ENCODE measurements at places on chromosomes 1 and 21.

GRCh38 chr21:35559829-35560225 lies 500.5 kb downstream of the SETD4 start:
- DNase-seq = no peak

- DNase-seq = no peak
These were observed 104.8 kb upstream of the ATP1A1 start for GRCh38 chr1:116268211-116268610.

GRCh38 chr1:42998386-42998785 lies 39.7 kb upstream of the SLC2A1 start:
- DNase-seq = no peak

GRCh38 chr1:11031624-11032262 lies 15.3 kb downstream of the MASP2 start:
- no peak for DNase-seq

DNA sequence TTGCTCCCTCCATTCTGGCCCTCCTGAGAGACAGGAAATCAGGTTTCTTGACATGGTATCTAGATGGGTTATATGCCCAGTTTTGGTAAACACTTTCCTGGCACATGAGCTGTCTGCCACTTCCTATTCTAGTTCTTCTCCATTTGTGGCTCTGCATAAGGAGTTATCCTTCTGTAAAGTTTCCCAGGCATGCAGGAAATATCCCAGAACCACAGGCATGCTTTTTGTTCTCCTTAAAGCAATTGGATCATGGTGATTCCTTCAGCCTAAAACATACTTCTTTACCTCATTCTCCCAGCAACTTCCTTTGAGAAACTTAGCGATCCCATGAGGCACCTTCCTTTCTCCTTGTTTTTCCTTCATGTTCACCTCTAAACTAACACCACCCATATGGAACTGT lies 199.8 kb downstream of the CRB1 start:
- no peak for DNase-seq

DNA sequence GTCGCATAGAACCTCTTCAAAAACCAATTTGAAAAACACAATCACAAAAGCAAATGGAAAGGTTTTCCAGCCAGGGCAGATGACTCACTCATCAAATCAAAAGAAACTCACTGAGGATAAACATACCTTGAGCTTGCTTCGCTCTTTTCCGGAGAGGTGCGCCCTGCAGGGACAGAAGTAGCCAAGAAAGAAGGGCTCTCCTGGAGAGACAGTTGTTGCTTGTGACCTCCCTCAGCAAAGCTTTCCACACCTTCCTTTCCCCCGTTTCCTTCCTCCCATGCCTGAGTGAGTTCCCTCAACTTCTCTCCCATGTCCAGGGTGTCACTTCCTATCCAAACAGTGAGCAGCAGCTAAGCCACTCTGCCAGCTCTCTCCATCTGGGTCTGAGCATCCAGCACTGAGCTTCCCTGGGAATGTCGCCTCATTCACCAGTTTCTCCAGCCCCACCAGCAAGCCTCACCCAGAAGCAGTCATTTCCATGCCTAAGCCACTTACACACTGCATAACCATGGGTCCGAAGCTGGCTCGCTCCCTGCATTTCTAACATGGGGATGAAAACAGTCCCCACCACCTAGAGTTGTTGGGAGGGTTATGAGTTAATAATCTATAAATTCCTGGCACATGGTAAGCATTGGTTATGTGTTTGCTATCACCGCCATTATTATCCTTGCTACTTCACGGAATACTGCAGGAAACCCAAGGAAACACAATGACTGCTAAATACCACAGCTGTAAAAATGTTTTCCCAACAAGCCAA lies 75.0 kb downstream of the PTPN14 start:
- DNase-seq = no peak

- no peak for DNase-seq
These were observed 54.3 kb upstream of the RAB3GAP2 start for GRCh38 chr1:220326578-220326977.

GRCh38 chr1:165364568-165365133 lies 8.1 kb upstream of the LMX1A start:
- DNase-seq = no peak

DNA sequence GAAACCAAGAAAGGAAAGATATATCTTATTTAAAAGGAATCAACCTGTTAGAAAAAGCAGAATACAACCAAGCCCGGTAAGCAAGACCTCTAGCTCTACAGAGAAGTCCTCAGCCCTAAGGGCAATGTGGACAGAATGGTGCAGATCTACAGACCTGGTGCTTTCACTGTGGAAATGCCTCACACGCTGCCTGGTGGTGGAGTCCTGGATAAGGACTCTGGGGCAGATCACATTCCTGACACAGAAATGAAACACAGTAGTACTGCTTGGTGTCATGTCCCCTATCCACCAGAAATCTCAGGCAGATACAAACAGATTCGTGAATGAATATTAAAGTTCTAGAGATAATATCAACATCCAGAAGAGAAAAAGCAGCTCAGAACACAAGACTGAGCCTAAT lies 6.8 kb downstream of the CNN3 start:
- DNase-seq = no peak

DNA sequence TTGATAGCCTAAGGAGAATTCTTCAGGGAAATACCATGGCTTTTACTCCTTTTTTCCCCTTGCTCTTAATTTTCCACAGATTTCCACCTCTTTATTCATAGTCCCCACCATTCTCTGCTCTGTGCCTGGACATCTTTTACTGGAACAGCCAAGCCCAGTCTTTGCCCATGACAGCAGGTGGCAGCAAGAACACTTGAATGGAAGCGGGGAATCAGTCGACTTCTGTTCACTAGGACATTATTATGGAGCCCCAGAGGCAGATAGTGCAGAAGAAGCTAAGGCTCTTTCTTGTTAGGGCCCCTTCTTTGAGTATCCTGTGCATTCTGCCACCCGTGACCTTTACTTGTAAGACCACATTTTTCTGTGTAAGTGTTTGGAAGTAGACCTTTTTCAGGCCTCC lies 6.3 kb downstream of the OR14I1 start:
- DNase-seq = no peak

DNA sequence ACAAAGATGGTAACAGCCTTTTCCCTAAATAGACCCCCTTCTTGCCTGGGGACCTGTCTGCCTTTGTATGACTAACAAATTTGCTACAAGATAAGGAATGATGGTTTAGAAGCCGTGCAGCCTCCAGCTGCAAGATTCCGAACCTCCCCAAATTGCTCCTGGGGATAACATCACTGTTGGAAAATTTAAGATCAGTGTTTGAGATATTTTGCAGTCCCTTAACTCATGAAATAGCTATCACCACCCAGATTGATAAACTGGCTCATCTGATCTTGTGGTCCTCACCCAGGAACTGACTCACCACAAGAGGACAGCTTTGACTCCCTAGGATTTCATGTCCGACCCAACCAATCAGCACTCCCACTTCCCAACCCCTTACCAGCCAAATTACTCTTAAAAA lies 254.7 kb downstream of the USH2A start:
- no peak for DNase-seq

DNA sequence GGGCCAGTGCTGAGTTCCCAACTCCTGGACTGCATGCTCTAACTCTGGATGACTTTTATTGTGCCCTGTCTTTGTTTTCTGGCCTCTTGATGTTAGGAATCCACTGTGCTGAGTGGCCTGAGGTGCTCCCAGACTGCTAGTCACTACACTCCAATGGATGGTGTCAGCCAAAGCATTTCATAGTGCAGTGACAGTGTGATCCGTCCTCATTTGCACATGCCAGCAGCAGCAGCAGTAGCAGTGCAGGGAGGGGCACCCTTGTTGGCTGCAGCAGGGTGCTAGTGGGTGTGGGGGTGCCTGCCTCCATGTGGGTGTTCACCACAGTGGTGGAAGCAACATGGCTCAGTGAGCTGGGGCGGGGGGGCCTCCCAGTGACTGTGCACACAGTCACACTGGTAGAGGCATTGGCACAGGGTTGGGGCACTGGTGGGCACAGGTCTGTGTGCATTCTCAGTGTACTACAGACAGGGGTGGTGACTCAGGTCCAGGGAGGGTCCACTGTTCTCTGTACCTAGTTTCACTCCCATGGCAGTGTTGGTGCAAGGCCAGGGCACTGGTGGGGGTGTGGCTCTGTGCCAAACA lies 214.0 kb downstream of the ZC3H11B start:
- no peak for DNase-seq

DNA sequence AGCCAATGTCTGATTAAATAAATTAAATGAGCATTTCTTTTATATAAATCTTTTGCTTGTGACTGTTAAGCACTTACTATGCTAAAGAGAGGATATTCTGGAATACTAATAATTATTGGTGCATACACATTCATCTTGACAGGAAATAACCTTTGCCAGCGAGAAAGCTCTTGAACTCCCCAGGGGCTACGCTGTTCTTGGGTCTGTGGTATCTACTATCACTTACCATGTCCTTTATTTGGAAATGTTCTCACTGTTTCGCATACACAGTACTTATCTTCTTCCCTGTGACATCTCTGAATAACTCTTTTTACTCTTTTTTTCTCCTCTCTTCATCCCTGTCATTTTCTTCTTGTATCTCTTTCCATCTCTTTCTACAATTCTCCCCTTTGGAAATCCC lies 178.7 kb downstream of the GABPA start:
- no peak for DNase-seq

DNA sequence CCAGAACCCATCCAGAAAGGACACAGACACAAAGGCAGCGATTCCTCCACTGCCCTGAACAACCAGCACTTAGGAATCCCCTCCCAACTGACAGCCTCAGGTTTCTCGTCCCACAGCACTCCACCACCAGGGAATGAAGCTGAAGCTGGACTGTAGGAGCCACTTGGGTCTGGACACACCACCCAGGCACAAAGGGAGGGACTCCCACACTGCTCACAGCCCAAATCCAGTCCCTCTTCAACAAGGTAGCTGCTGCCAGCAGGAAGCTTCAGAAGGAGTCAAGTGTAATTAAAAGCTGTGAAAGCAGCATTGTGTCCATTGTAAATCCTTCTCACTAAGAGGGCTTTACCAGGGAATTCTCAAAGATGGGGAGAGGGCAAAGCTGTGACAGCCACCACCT lies 29.0 kb downstream of the LMX1A start:
- no peak for DNase-seq

GRCh38 chr1:164756741-164757140 lies 197.8 kb downstream of the PBX1 start:
- DNase-seq = no peak

DNA sequence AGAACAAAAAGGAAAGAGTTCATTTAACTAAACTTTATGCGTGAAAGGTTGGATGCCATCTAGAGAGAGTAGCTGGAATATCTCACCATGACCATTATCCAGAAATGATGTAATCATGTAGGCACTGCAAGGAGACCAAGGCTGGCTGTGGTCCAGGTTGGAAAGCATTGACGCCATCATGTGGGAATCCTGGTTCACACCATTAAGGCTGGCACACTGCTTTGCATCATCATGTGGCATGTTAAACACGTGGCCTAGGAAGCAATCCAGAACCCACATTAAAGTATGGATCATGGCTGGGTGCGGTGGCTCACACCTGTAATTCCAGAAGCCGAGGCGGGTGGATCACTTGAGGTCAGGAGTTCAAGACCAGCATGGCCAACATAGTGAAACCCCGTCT lies 4.3 kb downstream of the ADAMTS1 start:
- DNase-seq = peak; percentile 78

DNA sequence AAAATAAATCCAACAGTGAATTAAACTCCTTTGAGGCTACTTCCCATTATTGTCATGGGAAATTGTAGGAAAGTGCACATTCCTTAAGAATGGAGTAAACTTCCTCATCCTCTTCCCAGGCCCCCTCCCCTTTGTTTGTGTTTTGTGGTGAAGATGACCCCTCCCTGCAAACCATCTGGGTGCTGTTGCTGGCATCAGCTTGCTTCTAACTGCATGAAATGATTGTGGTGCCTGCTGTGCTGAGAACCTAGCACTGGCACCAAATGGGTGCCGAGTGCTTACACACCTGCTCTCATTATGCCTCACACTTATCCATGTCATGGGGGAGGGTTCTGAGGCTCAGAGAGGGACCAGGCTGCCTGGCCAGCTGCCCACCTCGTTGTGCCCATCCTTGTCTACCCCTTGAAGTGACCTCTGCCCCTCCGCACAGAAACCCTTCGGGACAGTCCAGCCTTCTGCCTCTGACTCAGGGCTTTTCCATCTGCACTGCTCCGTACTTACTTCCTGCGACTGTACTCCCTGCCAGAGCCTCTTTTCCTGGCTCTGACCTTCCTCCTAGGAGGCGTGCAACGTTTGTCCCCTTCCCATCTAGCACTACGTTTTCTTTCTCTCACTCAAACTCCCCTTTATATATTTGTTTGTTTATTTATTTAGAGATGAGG lies 30.6 kb downstream of the CAPN2 start:
- no peak for DNase-seq

DNA sequence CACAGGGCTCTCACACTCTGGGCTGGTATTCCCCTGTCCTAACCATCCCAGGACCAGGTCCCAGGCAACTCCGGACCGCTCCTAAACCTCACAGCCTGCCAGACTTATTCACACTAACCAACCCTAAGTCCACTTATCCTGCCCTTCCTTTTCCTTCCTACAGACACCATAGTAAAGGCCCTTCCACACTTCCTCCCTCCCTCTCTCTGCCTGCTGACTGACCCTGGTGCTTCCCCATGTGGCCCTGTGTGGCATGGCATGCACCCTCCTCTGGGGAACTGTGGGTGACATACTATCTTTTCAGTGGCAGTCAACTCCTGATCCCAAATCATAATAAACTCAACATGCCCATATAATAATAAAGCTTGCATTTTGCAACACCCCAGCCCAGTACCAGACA lies 155.1 kb upstream of the DNAH14 start:
- no peak for DNase-seq

GRCh38 chr1:3459051-3459908 lies 4.8 kb downstream of the ARHGEF16 start:
- DNase-seq = no peak

- peak; percentile 69 for DNase-seq
These were observed 32.0 kb downstream of the MAP7D1 start for GRCh38 chr1:36187800-36188593.

DNA sequence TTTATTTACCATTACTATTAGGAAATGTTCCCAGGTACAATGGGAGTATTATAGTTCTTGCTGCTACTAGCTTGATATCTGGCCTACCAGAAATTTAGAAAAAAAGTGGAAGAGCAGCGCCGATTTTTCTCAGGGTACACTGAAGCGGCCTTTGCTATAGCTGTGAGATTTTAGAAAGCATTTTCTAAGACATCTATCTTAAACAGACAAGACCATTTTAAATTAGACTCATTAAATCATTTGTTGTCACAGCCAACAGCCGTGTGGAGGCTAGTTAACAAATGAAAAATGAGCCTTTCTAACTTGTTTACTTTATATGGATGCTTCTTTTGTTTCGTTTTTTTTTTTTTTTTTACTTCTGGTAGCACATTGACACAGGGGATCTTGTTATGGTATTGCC lies 183.2 kb upstream of the ZRANB2 start:
- DNase-seq = no peak

GRCh38 chr1:227234998-227235405 lies 83.3 kb downstream of the CDC42BPA start:
- DNase-seq = peak; percentile 66

All from glomerular endothelial cell (primary cell).